Activated CD4-positive, alpha-beta T cell treated with anti-CD3 and anti-CD28 coated beads for 4 hours (primary cell): ENCODE measurements at places on chromosomes 11 and 22.
A peak's percentile ranks its signal among the peaks of the same experiment; 100 is the strongest.

DNA sequence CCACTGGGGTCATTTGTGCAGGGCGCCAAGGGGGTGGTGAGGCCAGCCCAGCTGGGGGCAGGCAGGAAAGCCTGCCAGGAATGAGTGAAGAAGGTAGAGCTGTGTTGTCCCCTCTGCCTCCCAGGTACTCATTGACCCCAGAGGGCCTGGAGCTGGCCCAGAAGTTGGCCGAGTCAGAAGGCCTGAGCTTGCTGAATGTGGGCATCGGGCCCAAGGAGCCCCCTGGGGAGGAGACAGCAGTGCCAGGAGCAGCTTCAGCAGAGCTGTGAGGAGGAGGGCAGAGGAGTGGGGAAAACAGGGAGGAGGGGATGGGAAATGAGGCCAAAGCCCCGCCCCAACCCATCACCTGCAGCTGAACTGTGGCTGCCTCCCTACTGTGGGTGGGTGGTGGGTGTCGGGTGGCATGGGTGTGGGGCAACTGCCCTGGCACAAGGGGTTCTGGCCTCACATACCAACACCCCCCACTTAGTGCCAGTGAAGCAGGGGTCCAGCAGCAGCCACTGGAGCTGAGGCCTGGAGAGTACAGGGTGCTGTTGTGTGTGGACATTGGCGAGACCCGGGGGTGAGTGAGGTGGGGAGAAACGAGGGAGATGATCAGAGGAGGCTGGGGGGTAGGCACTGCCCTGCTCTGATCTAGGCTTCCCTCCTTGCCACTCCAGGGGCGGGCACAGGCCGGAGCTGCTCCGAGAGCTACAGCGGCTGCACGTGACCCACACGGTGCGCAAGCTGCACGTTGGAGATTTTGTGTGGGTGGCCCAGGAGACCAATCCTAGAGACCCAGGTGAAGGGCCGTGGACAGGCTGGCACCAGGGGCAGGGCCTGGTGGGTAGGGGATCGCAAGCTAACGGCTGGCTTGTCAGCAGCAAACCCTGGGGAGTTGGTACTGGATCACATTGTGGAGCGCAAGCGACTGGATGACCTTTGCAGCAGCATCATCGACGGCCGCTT lies 3.0 kb downstream of the MUS81 start:
- no peak for DNase-seq

DNA sequence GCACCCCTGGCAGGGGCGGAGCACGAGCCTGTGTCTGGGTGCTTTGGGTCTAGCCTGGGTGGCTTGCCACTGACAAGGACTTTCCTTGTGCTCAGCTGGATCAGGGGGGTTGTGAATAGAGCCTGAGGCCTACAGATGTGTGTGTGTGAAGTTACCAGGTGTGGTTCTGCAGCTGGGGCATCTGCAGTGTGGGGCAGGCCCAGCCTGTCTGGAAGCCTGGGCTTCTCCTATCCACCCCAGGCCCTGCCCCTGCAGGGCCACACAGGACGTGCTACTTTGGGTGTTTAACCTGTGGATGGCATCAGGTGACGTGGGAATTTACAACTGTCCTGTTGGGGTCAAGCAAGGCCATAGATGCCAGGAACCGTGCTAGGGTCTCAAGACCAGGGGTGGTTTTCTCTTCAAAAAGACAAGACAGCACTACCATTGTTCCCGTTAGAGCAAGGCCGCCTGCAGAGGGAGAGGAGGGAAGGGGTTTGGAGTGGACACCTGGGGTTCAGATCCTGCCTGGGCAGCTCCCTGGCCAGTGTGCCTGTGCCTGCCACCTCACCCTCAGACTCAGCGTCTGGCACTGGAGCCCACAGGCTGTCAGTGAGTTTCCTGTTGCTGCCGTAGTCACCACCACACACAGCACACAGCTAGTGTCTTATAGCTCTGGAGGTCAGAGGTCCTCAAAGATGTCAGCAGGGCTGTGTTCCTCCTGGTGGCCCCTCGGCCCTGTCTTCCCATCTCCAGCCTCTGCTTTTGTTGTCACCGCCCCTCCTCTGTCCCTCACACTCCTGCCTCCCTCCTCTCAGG lies 31.6 kb downstream of the CTTN start:
- DNase-seq: no peak

GRCh38 chr11:66879583-66879982 lies 22.7 kb downstream of the LRFN4 start:
- no peak for DNase-seq

GRCh38 chr22:24466716-24467328 lies 28.3 kb upstream of the UPB1 start:
- DNase-seq: no peak

DNA sequence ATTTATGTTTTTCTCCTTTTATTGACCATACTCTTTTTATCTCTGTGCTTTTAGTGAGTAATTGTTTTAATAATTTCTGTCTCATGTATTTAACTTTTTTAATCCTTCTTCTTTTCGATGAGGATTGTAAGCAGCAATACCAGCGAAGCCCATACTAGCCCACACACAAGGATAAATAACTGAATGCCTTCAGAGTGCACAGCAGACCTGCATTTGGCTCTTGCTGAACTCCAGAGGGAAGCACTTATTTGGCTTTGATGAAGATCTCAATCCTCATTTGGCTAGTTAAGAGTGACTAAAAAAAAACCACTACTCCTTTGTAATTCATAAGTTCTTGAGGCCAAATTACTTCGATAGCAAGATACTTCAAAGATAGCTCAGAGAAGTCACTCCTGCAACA lies 293.3 kb downstream of the METTL15 start:
- DNase-seq: no peak

GRCh38 chr11:5257296-5257695 lies 2.7 kb upstream of the HBG2 start:
- DNase-seq: no peak

DNA sequence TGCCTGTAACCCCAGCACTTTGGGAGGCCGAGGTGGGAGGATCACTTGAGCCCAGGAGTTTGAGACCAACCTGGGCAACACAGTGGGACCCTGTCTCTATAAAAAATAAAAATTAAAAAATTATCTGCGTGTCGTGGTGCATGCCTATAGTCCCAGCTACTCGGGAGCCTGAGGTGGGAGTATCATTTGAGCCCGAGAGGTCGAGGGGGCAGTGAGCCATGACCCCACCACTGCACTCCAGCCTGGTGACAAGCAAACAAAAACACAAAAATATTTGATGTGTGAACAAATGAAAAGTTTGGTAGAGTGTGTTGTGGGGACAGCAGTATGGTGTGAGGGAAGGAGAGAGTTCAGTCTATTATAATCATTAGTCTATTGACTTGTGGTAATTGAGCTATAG lies 90.8 kb upstream of the PARVA start:
- no peak for DNase-seq

GRCh38 chr11:105948918-105949590 lies 73.0 kb downstream of the MSANTD4 start:
- no peak for DNase-seq

- peak; percentile 5 for DNase-seq
Observed at GRCh38 chr22:24706732-24707469, 67.6 kb downstream of the PIWIL3 start.

- DNase-seq: no peak
Observed at GRCh38 chr11:130581646-130582045, 133.2 kb downstream of the ADAMTS15 start.

DNA sequence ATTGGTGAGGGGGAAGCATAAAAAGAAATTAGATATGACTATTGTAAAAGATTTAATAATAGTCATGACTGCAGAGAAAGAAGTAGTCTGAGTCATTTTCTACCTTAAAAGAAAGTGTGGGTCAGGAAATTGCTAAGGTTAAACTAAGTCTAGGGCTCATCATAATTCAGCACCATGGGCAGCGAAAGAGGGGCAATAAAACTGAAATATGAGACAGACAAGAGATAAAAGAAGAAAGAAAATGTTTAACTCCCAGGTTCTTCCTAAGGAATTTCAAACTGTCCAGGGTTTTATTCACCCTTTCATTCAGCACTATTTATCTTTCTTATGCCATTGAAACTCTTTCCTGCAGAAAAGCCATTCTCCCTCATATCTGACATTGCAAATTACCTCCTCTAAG lies 114.4 kb upstream of the API5 start:
- DNase-seq: no peak

DNA sequence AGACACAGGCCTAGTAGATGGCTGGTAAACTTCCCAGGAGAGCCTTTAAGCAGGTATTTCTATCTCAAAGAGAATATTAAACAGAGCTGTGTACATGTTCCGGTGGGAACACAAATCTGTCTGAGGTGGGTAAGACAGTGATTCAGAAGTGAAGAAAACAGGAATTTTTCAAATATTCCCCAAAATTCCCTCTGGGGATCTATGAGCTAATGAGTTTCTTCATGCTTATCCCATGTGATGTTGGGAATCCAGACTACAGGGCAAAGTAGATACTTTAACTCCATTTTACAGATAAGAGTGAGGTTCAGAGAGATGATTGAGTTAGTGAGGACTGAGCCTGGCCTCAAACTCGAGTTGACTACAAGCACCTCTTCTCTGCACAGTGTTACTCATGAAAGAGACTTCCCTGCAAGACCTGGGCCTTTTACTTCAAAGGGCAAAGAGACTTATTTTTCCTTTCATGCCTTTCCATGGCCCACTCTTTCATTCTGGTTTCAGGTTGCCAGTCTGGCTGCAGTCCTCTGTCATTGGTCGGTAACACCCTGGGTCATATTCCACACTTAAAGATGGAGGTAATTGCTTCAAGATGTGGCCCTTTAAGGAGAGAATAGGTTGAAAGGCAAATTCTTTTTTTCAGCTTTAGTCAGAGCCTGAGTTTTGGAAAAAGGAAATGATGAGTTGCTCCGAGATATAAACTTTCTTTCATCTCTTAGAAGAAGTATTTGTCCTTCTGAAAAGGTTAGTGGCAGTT lies 70.1 kb downstream of the CYB5R2 start:
- DNase-seq: no peak

GRCh38 chr11:133570376-133570775 lies 38.1 kb upstream of the OPCML start:
- DNase-seq: no peak

DNA sequence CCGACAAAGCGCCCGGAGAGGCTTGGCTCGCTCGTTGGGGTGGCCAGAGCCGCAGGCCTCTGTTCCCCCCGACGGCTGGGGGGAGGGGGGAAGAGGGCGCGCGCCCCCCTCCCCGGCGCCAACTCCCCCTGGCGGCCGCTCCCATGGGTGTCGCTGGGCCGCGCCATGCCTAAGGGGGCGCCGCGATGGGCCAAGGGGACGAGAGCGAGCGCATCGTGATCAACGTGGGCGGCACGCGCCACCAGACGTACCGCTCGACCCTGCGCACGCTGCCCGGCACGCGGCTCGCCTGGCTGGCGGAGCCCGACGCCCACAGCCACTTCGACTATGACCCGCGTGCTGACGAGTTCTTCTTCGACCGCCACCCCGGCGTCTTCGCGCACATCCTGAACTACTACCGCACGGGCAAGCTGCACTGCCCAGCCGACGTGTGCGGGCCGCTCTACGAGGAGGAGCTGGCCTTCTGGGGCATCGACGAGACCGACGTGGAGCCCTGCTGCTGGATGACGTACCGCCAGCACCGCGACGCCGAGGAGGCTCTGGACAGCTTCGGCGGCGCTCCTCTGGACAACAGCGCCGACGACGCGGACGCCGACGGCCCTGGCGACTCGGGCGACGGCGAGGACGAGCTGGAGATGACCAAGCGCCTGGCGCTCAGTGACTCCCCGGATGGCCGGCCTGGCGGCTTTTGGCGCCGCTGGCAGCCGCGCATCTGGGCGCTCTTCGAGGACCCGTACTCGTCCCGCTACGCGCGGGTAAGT lies 1.4 kb downstream of the KCNC1 start:
- DNase-seq: no peak

DNA sequence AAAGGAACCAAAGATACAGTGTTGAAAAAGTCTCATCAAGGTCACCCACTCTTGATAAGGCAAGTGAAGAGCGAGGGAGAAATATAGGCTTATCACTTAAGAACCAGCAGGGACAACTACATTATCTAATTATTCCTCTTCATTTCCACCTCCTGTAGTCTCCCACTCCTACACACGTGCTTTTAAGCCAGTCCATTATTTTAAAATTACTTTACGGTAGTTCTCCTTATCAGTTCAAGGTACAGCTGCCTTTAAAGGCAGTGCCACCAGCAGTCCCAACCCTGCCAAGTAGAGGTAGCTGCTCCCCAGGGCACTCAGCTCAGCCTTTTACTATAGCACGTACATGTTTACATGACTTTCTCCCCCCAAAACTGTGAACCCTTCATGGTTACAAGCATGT lies 161.5 kb upstream of the BLID start:
- DNase-seq: no peak
